ENCODE measurements at places on chromosomes 5 and 9. TPM values are rescaled to one million over a fixed set of nuclear protein-coding genes. Genes with fewer than 3 reads are reported as not detected.

DNA sequence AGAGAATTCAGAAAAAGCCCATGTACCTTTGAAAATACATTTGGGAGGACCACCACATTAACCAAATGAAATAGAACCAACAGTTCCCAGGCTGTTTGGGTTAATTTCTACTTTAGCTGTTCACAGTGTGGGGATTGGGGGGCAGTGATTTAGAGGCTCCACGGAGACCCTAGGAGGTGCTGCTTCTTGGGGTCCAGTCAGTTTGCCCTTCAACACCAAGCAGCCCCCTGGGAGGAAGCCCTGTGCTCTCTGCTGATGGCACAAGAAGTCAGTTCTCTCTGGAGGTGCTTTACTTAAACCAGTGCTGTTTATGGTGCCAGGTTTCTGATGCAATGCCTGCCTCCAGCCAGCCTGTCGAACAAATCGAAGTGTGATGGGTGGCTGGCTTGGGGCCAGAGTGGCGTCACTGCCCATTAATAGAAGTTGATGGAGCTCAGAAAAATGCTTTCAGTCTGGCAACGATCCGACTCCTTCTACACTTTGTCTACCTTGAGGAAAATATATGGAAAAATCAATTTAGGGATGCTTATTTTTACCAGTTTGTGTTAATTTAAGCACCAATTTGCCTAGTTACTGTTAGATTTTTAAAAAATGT, 134.0 kb downstream of the SNX18 start:
- DNase-seq, result peak; percentile 50

DNA sequence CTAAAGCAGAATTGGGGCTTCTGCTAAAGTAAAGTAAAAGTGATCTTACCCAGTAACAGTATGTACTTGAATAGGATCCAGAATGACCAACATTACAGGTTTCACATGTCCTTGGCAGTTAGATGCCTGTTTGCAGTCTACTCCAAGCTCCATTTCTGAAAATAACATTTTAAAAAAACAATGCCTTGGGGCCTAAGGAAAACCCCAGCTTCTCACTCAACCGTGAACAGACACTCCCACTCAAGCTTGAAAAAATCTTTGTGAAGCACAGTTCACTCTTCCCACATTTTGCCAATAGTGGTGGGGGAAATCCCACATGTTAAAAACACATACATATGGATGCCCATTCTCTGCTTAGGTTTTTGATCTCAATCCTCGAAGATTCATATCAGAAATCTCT, 304.1 kb downstream of the ARRDC3 start:
- peak; percentile 50 for DNase-seq

- DNase-seq, result no peak
Observed at GRCh38 chr5:74966141-74967026, 86.0 kb downstream of the GCNT4 start.

Gene PPP3R2
- total RNA-seq, result not detected

DNA sequence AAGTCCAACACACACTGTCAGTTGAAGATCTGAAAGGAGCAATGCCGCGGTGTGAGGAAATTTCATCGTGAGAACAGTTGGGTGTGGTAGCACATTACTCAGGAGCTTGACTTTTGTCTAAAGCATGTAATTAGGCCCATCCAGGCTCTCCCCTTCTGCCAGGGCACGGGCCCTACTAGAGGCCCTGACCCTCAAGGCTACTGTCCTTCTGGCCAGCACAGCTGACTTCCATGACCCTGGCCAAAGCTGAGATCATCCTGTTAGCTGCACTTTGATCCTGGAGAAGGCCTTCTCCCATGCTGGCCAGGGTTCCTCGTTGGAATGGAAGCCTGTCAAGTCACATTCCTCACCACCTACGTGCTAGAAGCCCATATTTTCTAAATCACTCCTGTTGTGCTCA, 77.8 kb upstream of the SLC1A3 start:
- DNase-seq, result no peak

GRCh38 chr9:124660341-124660801, 110.7 kb downstream of the NR6A1 start:
- DNase-seq, result peak; percentile 79

Gene PGGT1B
- total RNA-seq, result 9.0 TPM

Gene KCNV2
- total RNA-seq, result not detected

- DNase-seq, result no peak
Observed at GRCh38 chr5:81989204-81989603, 17.4 kb downstream of the ATG10 start.

GRCh38 chr5:131968396-131968954, 23.0 kb upstream of the MEIKIN start:
- no peak for DNase-seq

DNA sequence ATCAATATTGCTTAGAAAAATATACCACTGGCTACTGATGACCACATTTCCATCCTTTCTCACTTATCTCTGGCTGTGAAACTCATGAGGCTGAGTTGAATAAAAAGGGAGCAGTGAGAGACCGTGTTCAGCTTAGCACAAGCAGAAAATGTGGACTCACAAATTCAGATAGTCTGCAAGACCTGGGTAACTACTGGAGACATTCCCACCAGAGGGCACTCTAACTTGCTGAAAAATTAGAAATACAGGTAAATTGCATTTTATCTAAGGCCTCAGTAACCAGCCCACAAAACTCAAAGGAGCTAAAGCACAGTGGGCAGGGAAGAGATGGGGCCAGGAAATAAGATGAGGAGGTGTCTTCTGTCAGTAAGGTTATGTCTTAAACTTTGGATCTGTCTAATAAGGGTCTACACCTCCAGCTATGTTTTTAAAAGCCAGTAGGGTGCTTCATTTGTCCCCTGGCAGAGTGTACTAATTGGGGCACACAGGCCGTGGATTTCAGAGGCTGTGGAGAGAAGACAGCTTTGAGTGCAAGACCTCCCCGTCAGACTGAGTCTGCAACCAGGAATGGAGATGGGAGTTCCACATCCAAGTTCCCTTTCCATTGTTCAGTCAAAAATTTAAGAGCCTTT, 8.7 kb upstream of the NDUFB6 start:
- peak; percentile 47 for DNase-seq

GRCh38 chr5:173864126-173865050, 23.8 kb upstream of the CPEB4 start:
- DNase-seq, result no peak

Gene GHR
- under 0.01 TPM for total RNA-seq

- no peak for DNase-seq
Observed at GRCh38 chr9:115525111-115526058, 407.4 kb upstream of the TNC start.

GRCh38 chr5:169788168-169788567, 151.1 kb downstream of the DOCK2 start:
- DNase-seq, result peak; percentile 86

Gene WDR31
- total RNA-seq, result 0.39 TPM

All from RPMI7951 (cell line).